Endodermal cell (in vitro differentiated cells): ENCODE measurements at places on chromosomes 5 and 9. TPM values are rescaled to one million over a fixed set of nuclear protein-coding genes. Genes with fewer than 3 reads are reported as not detected.

BTNL9 gene
- total RNA-seq = 0.75 TPM in 1 of 3 replicates, not detected in the others

RABGAP1 gene
- total RNA-seq = 38.7 and 41.9 TPM in 2 replicates

URM1 gene
- 53.3 and 60.4 TPM in 2 replicates for total RNA-seq

KCTD16 gene
- 0.27 and 0.29 TPM in 2 replicates for total RNA-seq

FBP1 gene
- total RNA-seq = 1.0 and 1.2 TPM in 2 replicates

MTREX gene
- 104 to 112 TPM (median 106 TPM) in 3 replicates for total RNA-seq

ANXA2R gene
- 0.27 to 1.1 TPM (median 0.73 TPM) in 3 replicates for total RNA-seq

RAB3C gene
- total RNA-seq = 4.7 and 5.8 TPM in 2 replicates

RNF224 gene
- 0.24 TPM in 1 of 2 replicates, not detected in the other for total RNA-seq

TERT gene
- 7.7 and 9.8 TPM in 2 replicates for total RNA-seq

CCDC187 gene
- 0.04 to 0.15 TPM in 2 of 3 replicates, not detected in the other for total RNA-seq

HCN1 gene
- total RNA-seq = 4.0 and 5.9 TPM in 2 replicates

LOX gene
- 16.4 and 27.6 TPM in 2 replicates for total RNA-seq

SIGMAR1 gene
- total RNA-seq = 48.8 and 49.4 TPM in 2 replicates

DNA sequence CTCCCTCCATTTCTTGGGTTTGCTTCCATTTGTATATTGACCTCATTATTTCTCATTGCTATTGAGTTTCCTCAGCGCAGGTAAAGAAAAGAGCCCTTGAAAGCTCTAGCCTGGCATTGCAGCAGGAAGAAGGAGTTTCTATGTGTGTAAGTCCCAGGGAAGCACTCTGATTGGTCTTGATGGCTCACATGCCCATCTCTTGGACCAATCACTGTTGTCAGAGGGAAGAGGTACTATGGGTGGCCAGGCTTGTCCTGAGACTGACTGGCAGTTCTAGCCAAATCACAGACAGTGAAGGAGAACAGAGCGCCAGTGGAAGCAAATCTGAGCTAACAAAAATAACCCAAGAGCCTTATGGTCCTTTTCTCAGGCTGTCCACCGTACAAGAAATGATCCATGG is 219.0 kb downstream of the PAX5 start:
- DNase-seq = no peak
- no peaks in the 10 kb centered on the region for H3K4me1 ChIP-seq
- H3K27me3 ChIP-seq = no peaks in the 10 kb centered on the region
- H3K36me3 ChIP-seq = no peaks in the 10 kb centered on the region
- no peak overlapping the region for H3K4me3 ChIP-seq

GRCh38 chr9:71647094-71647591 is 121.2 kb downstream of the CEMIP2 start:
- peak; percentile 55 for DNase-seq
- no peak overlapping the region for H3K27ac ChIP-seq
- no peaks in the 10 kb centered on the region for H3K36me3 ChIP-seq
- H3K27me3 ChIP-seq = no peaks in the 10 kb centered on the region

GRCh38 chr5:126461838-126462237 is 38.6 kb downstream of the GRAMD2B start:
- no peak overlapping the region for H3K27ac ChIP-seq
- peaks cover 3% of the 10 kb centered on the region for H3K36me3 ChIP-seq
- no peak for DNase-seq
- peaks cover 18% of the 10 kb centered on the region for H3K4me1 ChIP-seq
- H3K4me3 ChIP-seq = no peak overlapping the region

GRCh38 chr9:86637515-86637914 is 283.3 kb upstream of the TUT7 start:
- H3K36me3 ChIP-seq = no peaks in the 10 kb centered on the region
- peaks cover 3% of the 10 kb centered on the region for H3K4me1 ChIP-seq
- no peak overlapping the region for H3K4me3 ChIP-seq
- H3K27ac ChIP-seq = peak overlapping the region; percentile 15
- peak; percentile 93 for DNase-seq

DNA sequence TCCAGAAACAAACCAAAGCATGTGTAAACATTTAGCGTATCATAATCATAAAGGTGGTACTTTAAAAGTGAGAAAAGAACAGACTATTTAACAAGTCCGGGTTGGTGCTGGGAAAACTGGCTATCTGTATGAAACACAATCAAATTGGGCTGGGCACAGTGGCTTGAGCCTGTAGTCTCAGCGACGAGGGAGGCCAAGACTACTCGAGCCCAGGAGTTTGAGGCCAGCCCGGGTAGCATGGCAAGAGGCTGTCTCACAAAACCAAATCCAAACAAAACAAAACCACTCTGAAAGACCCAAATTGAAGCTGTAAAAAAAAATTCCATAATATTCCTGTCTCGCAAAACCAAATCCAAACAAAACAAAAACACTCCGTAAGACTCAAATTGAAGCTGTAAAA is 4.3 kb downstream of the MRNIP start:
- no peak overlapping the region for H3K4me3 ChIP-seq
- DNase-seq = no peak
- no peaks in the 10 kb centered on the region for H3K4me1 ChIP-seq
- peaks cover 32% of the 10 kb centered on the region for H3K36me3 ChIP-seq
- no peaks in the 10 kb centered on the region for H3K27me3 ChIP-seq
- no peak overlapping the region for H3K27ac ChIP-seq

DNA sequence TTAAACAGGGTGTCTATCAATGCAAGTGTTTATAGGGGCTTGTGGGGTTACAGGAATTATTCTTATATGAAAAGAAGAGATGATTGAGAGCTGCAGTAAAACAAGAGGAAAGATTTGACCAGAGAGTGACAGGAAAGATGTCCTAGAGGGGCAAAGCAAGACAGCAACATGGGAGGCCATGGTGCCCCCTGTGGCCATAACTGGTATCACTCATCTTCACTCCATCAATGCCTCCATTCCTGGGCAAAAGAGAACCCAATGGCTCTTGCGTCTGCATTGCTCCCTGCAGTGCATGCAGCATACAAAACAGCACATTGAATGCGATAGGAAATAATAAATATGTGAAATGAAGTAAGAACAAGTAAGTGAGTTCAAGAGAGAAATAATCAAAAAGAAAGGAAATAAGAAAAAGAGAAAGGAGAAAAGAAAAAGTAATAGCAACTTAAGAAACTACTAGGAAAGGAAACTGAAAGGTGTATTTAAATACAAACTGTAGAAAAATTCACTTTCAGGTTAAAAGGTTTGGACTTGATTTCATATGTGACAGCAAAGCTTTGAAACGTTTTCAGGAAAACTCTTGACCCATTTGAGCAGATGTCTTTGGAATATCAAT is 206.6 kb downstream of the SEMA5A start:
- no peak overlapping the region for H3K4me3 ChIP-seq
- H3K27ac ChIP-seq = no peak overlapping the region
- no peaks in the 10 kb centered on the region for H3K4me1 ChIP-seq
- H3K36me3 ChIP-seq = peaks cover 41% of the 10 kb centered on the region
- H3K27me3 ChIP-seq = no peaks in the 10 kb centered on the region
- DNase-seq = peak; percentile 72

GRCh38 chr9:82382887-82383616 is 394.5 kb downstream of the SPATA31D1 start:
- DNase-seq = peak; percentile 60
- peaks cover 4% of the 10 kb centered on the region for H3K4me1 ChIP-seq
- H3K4me3 ChIP-seq = peak overlapping the region; percentile 52
- H3K36me3 ChIP-seq = no peaks in the 10 kb centered on the region
- no peaks in the 10 kb centered on the region for H3K27me3 ChIP-seq

GRCh38 chr5:88666761-88667495 is 216.1 kb downstream of the MEF2C start:
- peaks cover 100% of the 10 kb centered on the region for H3K27me3 ChIP-seq
- H3K4me3 ChIP-seq = peak overlapping the region; percentile 57
- no peaks in the 10 kb centered on the region for H3K36me3 ChIP-seq
- peak; percentile 76 for DNase-seq
- peaks cover 5% of the 10 kb centered on the region for H3K4me1 ChIP-seq

DNA sequence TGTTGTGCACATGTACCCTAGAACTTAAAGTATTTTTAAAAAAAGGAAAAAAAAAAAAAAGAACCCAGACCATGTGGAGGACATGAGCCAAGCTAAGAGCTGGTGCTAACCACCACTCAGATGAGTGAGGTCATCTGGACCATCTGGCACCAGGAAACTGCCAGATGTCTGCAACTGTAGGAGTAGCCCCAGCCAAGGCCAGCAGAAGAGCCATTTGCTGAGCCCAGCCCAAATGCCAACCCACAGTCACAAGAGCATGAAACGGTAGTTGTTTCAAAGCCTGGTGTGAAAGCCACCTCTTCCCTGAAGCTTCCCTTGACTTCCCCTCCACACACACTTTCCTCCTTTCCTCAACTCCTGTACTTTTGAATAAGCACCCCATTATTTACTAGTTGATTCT is 69.2 kb upstream of the FCN1 start:
- DNase-seq = no peak
- H3K36me3 ChIP-seq = no peaks in the 10 kb centered on the region
- no peaks in the 10 kb centered on the region for H3K27me3 ChIP-seq

DNA sequence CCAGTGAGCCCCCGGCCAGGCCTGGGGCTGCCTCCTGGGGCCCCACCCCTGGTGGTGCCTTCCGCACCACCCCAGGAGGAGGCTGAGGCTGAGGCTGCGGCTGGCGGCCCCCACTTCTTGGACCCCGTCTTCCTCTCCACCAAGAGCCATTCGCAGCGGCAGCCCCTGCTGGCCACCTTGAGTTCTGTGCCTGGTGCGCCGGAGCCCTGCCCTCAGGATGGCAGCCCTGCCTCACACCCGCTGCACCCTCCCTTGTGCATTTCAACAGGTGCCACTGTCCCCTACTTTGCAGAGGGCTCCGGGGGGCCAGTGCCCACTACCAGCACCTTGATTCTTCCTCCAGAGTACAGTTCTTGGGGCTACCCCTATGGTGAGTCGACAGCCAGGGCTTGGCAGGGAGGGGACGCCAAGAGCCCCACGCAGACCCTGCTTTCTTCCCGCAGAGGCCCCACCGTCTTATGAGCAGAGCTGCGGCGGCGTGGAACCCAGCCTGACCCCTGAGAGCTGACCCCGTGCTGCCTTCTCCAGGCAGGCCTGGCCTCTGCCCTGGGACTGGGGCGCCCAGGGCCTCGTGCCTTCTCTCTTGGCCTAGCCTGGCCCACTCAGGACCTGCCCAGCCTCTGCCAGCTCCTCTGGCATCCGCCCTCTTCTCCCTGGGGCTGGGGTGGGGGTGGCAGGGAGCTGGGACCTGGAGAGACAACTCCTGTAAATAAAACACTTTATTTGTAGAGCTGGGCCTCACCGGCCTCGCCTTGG is 4.0 kb upstream of the EHMT1 start:
- no peaks in the 10 kb centered on the region for H3K27me3 ChIP-seq
- H3K36me3 ChIP-seq = peaks cover 25% of the 10 kb centered on the region
- H3K4me1 ChIP-seq = no peaks in the 10 kb centered on the region
- no peak for DNase-seq

- no peak overlapping the region for H3K4me3 ChIP-seq
- no peaks in the 10 kb centered on the region for H3K4me1 ChIP-seq
- H3K36me3 ChIP-seq = no peaks in the 10 kb centered on the region
- no peak overlapping the region for H3K27ac ChIP-seq
- no peak for DNase-seq
- H3K27me3 ChIP-seq = no peaks in the 10 kb centered on the region
Measured at GRCh38 chr5:136052692-136053335, 24.0 kb downstream of the TGFBI start.

DNA sequence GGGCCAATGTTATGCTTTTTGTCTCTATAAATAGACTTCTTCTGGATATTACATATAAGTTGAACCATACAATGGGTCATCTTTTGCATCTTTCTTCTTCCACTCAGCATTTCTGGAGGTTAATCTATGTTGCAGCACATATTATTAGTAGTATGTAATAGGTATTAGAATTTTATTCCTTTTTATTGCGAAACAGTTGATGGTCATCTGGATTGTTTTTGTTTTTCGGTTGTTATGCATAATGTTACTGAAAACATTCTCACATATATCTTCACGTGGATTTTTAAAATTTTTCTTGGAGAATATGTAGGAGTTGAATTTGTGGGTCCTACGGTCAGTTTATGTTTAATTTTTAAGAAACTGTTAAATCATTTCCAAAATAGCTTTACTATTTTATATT is 466.8 kb downstream of the SLCO4C1 start:
- DNase-seq = no peak
- no peak overlapping the region for H3K4me3 ChIP-seq
- no peaks in the 10 kb centered on the region for H3K36me3 ChIP-seq

DNA sequence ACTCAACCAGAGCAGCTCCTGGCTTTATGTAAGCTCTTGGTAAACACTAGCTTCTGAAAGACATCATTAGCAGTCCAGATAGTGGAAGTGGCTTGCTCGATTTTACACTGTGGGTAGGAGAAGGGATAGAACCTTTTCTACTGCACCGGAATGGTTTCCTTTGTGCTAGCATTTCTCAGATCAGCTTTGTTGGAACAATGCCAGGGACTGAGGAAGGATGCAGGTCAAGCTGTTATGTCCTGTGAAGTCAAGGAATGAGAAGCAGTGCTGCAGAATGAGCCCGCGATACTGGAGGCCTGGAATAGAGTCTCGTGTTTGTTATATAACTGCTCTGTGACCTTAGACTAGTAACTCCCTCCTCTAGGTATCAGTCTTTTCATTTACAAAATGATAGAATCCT is 233.6 kb downstream of the GABRB2 start:
- H3K36me3 ChIP-seq = no peaks in the 10 kb centered on the region
- no peak overlapping the region for H3K27ac ChIP-seq
- no peaks in the 10 kb centered on the region for H3K4me1 ChIP-seq
- H3K27me3 ChIP-seq = no peaks in the 10 kb centered on the region
- H3K4me3 ChIP-seq = no peak overlapping the region

DNA sequence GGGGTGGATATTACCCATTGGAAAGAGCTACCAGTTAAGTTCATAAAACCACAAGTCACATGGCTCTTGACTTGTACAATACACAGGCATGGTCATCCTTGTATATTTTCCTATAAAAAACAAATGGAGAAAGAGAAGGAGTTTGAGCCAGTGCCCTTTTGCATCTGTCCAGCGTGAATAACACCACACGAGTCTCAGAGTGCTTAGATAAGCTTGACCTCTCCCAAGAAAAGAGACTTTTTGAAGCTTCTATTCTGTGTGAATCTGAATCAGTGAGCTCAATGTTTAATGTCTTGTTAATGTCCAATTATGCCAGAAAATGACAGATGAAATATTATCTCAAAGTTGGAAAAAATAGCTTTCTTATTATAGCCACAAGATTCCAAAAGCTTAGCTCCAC is 30.9 kb upstream of the LPAR1 start:
- H3K36me3 ChIP-seq = no peaks in the 10 kb centered on the region
- H3K27ac ChIP-seq = no peak overlapping the region
- no peaks in the 10 kb centered on the region for H3K27me3 ChIP-seq
- no peak for DNase-seq
- no peak overlapping the region for H3K4me3 ChIP-seq

- H3K27me3 ChIP-seq = no peaks in the 10 kb centered on the region
- no peaks in the 10 kb centered on the region for H3K4me1 ChIP-seq
- H3K27ac ChIP-seq = no peak overlapping the region
- H3K4me3 ChIP-seq = no peak overlapping the region
Measured at GRCh38 chr9:134722120-134722701, 80.6 kb downstream of the COL5A1 start.

DNA sequence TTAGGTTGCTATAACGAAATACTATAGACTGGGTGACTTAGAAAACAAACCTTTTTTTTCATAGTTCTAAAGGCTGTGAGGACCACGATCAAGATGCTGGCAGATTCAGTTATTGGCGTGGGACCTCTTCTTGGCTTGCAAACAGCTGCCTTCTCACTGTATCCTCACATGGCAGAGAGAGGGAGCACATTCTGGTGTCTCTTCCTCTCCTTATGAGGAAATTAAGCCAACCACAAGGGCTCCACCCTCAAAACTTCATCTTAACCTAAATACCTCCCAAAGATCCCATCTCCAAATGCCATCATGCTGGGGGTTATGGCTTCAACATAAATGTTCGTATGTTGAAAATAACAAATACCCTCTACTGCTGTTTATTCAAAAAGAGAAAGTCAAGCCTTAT is 197.1 kb downstream of the CEMIP2 start:
- no peaks in the 10 kb centered on the region for H3K27me3 ChIP-seq
- peaks cover 3% of the 10 kb centered on the region for H3K4me1 ChIP-seq
- no peak for DNase-seq
- H3K36me3 ChIP-seq = no peaks in the 10 kb centered on the region
- H3K4me3 ChIP-seq = no peak overlapping the region
